ENCODE measurements at places on chromosomes 4 and X.
A peak's percentile ranks its signal among the peaks of the same experiment; 100 is the strongest.

DNA sequence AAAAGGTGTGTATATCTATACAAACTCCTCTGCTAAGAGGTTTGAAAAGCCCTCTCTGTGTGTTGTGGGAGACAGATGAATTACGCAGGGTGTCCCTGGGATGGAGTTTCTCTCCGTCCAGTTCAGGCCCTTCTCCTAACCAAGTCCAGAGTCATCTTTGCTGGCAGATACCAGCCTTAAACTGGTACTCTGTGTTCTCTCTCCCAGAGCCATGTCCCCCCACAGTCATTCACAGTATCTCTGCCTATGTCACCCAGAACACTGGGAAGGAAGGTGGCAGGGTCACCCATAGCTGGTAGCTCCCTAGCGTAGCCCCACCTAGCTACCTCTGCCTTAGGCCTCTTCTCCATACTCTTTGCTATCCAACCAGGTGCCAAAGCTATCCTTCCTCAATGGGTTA, 8.9 kb downstream of the AMER1 start:
- no peak for DNase-seq

DNA sequence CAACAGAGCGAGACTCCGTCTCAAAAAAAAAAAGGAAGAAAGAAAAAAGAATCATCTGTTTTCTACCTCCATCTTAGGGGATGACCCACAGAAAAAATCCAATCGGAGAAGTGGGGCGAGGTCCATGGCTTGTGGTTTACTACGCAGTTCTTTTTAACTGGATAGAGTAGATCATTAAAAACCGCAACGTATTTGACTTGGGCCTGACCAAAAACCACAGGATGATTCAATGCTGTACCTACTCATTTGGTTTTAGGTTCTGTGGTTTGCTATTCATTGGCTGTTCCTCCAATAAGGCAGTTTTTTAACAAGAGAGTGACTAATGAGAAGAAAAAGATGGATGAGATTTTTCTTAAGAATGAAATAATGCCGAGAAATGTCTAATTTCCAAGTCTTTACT, 83.7 kb downstream of the FREM3 start:
- peak; percentile 87 for DNase-seq

DNA sequence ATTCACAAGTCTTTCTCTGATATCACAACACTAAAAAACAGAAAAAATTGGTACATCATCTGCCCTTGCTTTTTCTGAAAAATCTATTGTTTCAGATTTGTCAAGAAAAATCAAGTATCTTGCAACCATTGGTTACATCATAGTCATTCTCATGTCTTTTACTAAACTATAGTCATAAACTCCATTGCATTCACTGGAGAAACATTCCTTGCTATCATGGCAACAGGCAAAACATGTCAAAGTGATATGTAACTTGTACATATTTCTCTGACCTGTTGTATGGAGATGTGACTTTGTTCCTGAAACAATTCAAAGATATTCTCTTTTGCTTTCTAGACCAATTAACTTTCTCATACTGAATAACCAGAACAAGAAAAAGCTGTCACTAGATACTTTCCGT, 121.9 kb upstream of the ANK2 start:
- DNase-seq: no peak

- no peak for DNase-seq
Measured at GRCh38 chr4:8324640-8325239, 55.2 kb downstream of the HTRA3 start.

DNA sequence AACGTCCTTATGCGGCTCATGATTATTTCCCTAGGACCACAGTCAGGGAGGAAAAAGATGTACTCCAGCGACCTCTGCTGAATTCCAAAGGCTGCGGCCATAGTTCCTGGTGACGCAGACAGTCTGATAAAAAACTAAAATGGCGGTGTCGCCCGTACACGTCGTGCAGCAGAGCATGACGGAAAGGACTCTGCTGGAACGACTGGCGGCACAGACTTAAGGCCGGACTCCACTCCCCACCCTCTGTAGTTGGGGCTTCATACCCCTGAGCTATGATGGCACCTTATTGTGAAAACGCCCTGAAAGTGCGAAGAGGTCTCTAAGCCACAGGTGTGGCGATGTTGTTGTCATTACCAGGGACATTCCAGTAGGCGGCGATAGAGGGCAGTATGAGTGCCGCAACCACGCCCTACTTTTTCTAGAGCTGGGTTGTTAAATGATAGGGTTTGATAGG, 90.0 kb upstream of the EDA2R start:
- peak; percentile 78 for DNase-seq

GRCh38 chr4:10007436-10007740, 13.9 kb downstream of the SLC2A9 start:
- DNase-seq: no peak

DNA sequence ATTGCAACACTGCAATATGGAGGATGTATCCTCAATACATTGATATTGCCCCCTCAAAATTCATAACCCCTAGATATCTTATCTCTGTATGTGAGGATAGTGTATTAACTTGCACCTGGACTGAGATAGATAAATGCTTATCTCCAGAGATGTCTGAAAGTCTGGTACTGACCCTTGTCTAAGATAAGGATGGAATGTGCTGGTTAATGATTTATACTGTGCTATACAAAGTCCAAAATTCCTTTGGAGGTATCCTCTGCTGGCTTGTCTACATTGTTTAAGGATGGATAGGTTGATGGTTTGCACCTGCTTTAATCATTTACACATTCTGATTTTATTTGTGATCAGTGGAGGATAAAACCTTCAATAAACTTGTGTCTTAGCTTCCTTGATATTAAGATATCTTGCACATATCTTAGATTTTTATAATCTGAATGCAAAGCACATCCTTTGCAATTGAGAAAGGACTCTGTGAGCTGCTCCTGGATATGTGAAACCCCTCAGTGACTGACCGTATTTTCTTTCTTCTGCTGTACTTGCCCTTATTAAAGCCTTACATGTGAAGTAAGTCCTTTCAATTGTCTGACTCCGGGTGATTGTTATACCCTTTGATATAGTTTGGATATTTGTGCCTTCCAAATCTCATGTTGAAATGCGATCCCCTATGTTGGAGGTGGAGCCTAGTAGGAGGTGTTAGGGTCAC, 430.3 kb upstream of the MAOA start:
- no peak for DNase-seq

GRCh38 chr4:87949961-87950360, 25.6 kb upstream of the SPP1 start:
- peak; percentile 39 for DNase-seq

- DNase-seq: peak; percentile 42
Measured at GRCh38 chr4:152316969-152317368, 218.9 kb downstream of the FBXW7 start.

GRCh38 chr4:1193206-1194009, 21.0 kb upstream of the SPON2 start:
- DNase-seq: no peak
